Stimulated activated CD4-positive, alpha-beta T cell treated with anti-CD3 and anti-CD28 coated beads, Interleukin-2, amount 100 ng/mL, for 24 hours (primary cell): ENCODE measurements at places on chromosomes 11 and 22.
A peak's percentile ranks its signal among the peaks of the same experiment; 100 is the strongest.

GRCh38 chr22:22817468-22818201 is 70.0 kb upstream of the IGLL5 start:
- DNase-seq: no peak

DNA sequence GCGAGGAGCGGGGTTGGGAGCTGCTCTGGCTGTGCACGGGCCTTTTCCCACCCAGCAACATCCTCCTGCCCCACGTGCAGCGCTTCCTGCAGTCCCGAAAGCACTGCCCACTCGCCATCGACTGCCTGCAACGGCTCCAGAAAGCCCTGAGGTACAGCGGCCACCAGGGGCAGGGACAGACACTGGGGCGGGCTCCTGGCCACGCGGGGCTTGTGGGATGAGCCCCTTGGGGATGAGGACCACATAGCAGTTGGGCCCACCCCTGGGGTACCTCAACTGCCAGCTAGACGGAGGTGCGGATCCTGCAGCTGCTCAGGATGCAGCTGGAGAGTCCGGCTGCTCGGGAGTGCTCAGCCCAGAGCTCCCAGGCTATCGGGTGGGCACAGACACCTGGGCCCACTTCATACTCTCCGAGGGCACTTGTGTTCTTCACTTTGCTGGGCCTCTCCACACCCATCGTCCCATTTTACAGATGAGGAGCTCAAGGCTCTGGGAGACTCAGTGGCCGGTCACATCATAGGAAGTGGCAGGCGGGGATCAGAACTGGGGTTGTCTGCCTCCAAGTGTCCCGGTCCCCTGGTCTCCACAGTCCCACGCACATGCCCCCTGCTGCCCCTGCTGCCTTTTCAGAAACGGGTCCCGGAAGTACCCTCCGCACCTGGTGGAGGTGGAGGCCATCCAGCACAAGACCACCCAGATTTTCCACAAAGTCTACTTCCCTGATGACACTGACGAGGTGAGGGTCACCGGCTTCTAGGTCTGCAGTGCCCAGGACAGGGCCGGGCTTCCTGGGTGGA is 77.6 kb downstream of the MYO7A start:
- DNase-seq: no peak

- peak; percentile 58 for DNase-seq
These were observed 33.8 kb downstream of the OR2AG2 start for GRCh38 chr11:6737872-6738466.

DNA sequence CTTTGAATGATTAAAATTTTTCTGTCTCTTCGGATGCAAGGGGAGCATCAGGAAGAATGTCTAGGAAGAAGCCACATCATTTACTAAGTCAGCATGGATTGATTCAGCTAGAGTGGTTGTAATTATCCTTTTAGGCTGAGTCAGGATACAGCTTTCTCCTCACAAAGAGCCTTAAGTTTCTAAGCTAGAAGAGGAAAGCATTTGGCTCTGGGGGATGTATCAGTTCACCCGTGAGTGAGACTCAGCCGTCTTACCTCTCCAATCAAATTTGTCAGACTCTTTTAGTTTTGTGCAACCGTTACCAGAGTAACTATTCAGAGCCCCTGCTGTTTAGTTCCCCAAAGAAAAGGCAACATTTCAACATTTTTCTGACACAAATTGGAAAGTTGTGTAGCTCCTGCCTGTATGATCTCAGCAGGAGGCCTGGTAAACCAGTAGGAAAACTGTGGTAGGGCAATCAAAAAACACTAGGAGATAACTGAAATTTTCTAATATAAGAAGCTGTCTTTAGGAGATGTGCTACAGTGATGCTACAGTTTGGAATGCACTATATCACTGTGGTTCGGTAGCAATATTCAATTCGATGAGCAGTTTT is 432.4 kb upstream of the LUZP2 start:
- DNase-seq: no peak

GRCh38 chr11:46404476-46405017 is 13.0 kb upstream of the CHRM4 start:
- DNase-seq: no peak
